ENCODE measurements at places on chromosomes 12 and 14.

DNA sequence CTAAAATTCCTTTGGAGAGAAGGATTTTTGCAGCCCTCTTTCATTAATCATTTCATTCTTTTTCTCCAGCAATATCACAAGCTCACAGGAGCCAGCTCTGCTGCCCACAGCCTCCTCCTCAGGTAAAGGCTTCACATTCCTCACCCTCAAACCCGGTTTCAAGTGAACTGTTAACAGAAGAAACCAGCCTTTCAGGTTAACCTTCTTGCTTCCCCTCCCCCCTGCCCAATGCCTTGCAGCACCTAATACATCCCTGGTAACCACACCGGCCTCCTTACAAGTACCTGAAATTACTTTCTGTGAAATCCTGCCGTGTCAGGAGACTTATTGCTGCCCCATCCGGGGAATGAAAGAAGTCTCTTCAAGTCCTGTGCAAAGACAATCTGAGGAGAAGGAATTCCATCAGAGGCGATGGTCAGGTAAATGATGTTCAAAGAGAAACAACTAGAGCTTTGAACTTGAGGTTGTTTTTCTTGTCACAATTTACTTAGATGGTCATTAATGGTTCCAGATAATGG, 111.2 kb downstream of the MYRFL start:
- no peak for DNase-seq

- no peak for DNase-seq
Observed at GRCh38 chr14:50677527-50678063, 9.5 kb upstream of the SAV1 start.

- no peak for DNase-seq
Observed at GRCh38 chr14:27098451-27098850, 500.6 kb upstream of the NOVA1 start.

GRCh38 chr12:51238037-51238509, 553 bp upstream of the DAZAP2 start:
- DNase-seq = peak; percentile 40

GRCh38 chr12:57085999-57086492, 2.9 kb upstream of the NAB2 start:
- DNase-seq = no peak

- DNase-seq = no peak
Observed at GRCh38 chr14:30296931-30297405, 262.0 kb upstream of the G2E3 start.

GRCh38 chr12:6605421-6606330, 1.5 kb downstream of the CHD4 start:
- DNase-seq = no peak

GRCh38 chr12:95998611-95999286, 2.6 kb upstream of the HAL start:
- peak; percentile 45 for DNase-seq

DNA sequence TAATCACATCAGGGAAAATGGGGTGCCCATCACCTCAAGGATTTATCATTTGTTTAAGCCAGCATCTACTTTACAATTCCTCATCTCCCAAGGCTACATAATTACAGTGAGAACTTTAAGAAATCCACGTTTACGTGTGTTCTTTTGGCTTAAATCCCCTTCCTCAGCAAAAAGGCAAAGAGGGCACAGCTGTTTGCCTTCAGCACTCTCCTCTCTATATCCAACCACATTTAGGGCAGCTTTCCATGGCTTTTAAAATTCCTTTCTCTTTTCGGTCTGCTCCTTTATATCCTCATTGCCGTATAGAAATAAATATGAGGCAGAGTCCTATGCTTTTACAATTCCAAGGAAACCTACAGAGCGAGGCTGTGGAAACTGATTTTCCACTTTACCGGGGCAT, 175.9 kb downstream of the EMP1 start:
- DNase-seq = no peak

DNA sequence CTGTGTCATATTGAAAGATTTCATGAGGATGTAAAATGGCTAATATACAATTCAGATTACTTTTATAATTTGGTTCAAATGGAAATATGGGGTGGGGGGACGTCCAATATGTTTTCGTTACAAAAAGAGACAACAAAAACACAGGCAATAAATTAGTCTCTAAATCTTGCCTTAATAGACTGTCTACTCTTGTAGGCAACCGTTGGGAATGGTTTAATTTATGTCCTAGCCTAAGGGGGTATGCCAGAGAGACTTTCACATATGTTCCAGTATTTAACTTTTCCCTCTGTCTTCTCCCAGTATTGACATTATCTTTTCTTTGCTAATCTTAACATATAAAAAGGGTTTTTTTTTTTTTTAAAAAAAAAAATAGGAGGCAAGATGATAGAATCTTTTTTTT, 41.5 kb upstream of the LIN7A start:
- DNase-seq = no peak

- DNase-seq = peak; percentile 38
Observed at GRCh38 chr12:105083551-105084105, 630 bp downstream of the ALDH1L2 start.

DNA sequence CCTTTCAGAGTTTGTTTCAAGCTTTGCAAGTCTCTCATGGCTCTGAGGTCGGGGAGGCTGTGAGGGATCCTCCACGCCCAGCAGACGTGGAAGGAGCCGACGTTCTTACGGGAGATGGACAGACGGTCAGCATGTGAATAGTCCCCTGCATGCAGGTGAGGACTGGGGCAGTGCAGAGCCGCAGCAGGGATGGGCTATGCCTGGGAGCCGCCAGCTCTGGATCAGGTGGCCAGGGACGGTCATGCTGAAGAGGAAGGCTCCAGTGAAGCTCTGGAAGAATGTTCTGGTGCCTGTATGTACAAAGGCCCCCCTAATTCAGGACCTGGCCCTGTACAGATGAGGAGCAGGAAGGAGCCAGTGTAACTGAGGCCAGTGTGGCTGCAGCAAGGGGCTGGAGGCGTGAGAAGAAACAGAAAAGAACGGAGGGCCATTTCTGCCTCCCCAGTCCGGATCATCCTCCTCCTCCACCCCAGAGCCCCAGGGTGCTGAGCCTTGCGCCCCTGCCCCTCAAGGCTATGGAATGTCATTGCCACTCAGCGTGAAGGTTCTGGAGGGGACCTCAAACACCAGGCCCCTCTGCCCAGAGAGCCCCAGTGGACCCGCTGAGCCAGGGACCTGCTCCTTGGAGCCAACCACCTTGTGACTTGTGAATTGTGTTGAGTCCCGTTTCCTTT, 96.8 kb upstream of the DIO3 start:
- DNase-seq = no peak

- peak; percentile 33 for DNase-seq
Observed at GRCh38 chr12:92553389-92553788, 149.4 kb upstream of the PLEKHG7 start.

DNA sequence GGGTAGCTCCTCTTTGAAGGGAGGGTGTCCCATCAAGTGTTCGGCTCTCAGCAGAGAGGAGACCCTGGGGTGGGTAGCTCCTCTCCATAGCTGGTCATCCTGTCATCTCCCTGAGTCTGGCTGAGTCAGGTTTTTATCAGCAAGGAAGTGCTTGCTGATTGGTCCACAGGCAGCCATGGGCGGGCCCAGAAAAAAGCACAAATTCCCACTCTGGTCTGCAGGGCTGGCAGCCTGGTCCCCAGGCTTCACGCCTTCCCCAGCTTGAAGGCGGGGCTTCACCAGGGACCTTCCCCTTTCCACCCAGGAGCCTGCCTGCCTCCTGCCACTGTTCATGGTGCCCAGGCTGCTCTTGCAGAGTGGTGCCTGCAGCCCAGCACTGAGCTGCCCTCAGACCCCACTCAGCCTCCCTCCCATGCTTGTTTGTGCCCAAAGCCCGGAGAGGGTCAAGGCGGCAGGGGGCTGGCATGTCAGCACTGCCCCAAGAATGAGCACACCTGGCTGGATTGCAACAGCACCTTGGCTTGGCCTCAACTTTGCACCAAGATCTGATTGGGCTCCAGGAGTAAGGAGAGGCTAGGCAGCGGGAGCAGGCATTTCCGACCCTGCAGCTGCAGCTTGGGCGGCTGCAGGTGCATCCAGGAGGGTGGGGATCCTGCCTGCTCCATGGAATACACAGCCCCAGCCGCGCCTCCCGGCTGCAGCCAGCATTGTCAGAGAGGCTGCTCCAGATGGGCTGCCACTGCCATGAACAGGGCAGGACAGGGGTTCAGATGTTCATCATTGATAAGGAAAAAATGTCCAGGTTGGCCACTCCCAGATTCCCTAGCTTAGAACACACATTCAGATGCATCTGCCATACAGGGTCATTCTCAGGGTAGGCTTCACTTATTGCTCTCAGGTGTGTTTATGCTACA, 22.0 kb upstream of the WDR89 start:
- no peak for DNase-seq

GRCh38 chr14:104467641-104468040, 111.9 kb upstream of the C14orf180 start:
- no peak for DNase-seq

- no peak for DNase-seq
Observed at GRCh38 chr14:91385224-91385623, 32.4 kb downstream of the CCDC88C start.

DNA sequence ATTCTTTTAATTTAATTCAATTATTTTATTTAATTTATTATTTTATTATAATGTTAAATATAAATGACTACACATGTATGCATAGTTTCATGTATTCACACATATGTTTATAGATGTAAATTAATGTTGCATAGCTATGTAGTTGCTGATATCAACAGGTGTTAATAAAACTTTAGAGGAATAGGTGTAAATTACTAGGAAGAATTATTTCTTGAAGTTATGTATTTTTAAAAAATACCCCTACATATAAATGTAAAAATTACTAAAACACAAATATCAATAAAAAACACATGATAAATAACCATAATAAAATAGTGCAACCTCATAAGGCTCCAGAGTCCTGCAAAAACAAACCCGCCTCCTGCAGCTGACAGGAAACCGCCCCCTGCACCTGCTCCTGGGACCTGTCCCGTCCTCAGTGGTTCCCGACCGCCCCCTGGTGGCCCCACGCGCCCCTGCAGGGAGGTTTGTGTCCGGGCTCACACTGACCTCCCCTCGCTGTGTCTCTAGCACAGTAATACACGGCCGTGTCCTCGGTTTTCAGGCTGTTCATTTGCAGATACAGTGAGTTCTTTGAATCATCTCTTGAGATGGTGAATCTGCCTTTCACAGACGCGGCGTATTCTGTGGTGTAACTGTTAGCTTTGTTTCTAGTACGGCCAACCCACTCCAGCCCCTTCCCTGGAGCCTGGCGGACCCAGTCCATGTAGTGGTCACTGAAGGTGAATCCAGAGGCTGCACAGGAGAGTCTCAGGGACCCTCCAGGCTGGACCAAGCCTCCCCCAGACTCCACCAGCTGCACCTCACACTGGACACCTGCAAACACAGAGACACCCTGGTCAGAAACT, 1264.0 kb downstream of the TMEM121 start:
- no peak for DNase-seq

- DNase-seq = no peak
Observed at GRCh38 chr14:93949511-93950075, 22.4 kb downstream of the FAM181A start.

DNA sequence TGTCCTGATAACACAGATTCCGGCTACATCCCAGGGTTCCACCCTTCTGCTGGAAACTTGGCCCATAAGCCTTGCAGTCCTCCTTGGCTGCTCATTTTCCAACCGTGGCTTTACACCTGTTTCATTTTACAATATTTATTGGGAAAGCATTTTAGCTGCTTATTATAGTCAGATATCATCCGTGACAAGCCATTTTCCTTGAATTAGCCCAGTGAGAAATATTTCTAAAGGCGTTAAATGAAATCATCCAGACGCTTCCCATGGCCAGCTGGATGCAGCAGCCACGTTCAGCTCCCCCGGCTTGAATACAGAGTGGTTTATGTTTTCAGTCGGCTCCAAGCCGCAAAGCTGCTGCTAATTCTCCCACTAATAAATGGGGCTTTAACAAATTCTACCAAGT, 245.0 kb upstream of the PELI2 start:
- DNase-seq = no peak

DNA sequence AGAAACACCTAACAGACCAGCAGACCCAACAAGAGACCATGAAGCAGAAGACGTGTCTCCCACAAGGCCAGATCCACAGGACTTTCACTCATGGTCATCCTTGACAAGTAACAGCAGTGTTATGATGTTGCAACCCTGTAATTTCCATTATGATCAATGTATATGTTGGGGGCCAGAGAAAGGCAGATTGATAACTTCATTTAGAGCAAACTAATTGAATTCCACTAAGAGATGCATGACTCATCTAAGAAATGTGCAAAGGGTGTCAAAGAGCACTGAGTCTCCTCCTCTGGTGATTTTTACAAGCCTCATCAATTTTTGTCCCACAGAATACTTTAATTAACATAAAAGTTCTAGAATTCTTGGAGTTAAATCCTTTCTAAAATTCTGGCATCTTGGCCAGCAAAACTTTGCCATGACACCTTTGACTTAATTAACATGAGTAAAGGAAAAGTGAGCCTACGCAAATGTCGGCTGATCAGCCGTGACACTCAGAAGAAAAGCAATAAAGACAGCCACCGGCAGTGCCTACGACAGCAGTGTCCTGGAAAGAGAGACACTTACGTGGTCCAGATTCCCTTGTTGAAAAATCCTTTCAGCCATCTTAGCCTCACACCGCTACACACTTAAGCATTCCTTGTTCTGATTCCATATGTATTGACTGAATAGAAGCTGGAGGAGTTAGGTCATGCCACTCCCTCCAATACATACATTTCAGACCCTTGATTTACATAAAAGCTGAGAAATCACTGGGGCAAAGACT, 370.2 kb upstream of the CCDC196 start:
- DNase-seq = no peak

DNA sequence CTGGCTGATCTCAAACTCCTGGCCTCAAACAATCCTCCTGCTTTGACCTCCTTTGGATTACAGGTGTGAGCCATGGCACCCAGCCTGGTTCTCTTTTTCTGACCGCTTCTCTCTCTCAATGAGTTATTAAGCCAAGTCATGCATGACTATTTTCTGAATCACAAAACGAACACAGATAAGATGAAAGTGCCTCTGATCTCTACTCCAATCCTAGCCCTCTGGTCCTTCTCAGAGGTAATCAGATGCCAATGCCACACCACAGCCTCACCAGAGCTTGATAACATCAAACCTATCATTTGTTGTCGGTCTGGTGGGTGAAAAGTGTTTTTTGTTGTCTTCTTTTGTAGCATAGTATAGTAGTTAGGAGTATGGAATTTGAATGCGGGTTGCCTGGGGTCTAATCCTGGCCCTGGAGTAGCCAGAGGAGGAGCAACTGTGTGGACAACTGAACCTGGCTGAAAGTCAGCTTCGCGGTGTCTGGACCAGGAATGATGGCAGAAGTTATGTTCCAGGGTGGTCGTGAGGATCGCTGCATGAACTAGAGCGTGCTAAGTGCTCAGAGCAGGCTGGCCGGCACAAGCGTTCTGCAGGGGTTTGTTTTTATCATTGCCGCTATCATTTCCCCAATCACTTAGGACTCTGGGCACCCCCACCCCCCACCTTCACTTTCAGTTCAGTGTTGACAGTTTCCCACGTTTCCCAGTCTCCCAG, 77.9 kb downstream of the SPRING1 start:
- no peak for DNase-seq

- peak; percentile 13 for DNase-seq
Observed at GRCh38 chr14:61620130-61620946, 75.0 kb upstream of the HIF1A start.

- peak; percentile 68 for DNase-seq
Observed at GRCh38 chr12:11630046-11630706, 19.3 kb upstream of the ETV6 start.

GRCh38 chr12:95380997-95381786, 92.8 kb upstream of the METAP2 start:
- no peak for DNase-seq
